Activated CD4-positive, alpha-beta T cell treated with anti-CD3 and anti-CD28 coated beads, Interleukin-2, amount 10 ng/mL, durations not matched to agents 7 days and 5 days (primary cell): ENCODE measurements at places on chromosomes 7 and 10.

DNA sequence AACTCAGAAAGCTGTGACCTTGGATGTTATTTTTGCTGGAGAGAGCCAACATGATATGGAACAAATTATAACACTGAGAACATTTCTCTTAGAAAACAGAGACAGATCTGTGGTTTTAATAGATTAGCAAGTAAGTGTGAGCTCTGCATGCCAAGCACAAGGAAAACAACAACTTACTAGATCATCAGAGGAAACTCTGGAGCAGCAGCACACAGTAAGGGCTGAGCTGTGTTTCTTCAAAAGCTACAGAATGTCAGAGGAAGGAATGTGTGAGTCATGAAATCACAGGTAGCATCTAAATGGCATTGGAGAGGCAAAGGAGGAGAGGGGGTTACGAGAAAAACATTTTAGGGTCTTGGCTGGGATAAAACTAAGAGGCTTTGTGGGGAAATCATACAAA, 283.4 kb upstream of the FZD8 start:
- no peak for DNase-seq

- no peak for DNase-seq
These were observed 32.9 kb upstream of the INPP5A start for GRCh38 chr10:132504501-132505272.

GRCh38 chr10:23079700-23080099, 15.7 kb upstream of the MSRB2 start:
- DNase-seq, result no peak

- no peak for DNase-seq
These were observed 81.0 kb upstream of the INSIG1 start for GRCh38 chr7:155216475-155217272.

DNA sequence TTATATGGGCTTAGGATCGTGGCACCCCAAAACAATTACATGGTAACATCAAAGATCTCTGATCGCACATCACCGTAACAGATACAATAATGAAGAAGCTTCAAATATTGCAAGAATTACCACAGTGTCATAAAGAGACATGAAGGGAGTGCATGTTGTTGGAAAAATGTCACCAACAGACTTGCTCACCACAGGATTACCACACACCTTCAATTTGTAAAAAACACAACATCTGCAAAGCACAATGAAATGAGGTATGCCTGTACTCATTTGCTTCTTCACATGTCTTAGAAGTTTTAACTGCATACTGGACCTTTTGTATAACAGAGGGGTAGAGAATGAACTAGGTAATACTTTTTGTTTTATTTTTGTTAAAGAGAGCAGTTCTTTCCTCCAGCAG, 96.6 kb downstream of the TPST1 start:
- DNase-seq, result no peak

DNA sequence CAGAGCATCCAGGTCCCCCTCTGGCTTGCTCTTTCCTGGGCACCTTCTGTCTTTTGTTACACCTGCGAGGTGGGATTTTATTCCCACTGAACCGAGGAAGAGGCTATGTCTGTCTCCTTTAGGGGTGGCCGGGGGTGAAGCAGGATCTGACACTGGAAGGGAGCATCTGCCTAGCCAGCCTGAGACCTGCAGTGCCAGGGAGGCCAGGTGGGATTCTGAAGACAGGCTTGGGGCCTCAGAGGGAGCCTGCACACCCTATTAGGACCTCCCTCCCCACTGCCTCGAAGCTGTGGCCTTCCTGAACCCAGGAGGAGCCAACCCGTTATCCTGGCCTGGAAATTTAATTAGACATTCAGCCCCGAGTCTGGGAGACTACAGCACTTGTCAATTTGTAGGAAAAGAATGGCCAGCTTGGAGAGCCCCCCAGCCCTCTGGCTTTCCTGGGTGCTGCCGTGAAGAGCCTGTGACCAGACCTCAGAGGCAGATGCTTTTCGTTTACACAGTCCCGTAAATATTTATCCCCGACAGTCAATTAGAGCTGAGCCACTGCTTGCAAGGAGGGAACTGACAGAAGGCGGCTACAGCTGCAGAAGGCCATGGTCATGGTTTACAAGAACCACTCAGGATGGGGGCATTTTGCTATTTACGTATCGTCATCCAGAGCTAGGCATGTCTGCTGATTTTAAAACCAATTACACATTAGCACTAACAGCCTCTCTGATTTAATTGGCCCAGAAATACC, 19.7 kb downstream of the CHAT start:
- DNase-seq, result no peak

GRCh38 chr7:7125963-7126362, 56.4 kb upstream of the C1GALT1 start:
- no peak for DNase-seq

GRCh38 chr10:6843481-6843881, 263.4 kb upstream of the PRKCQ start:
- DNase-seq, result no peak
